ENCODE measurements at places on chromosomes 16 and 17. TPM values are rescaled to one million over a fixed set of nuclear protein-coding genes. Genes with fewer than 3 reads are reported as not detected.

The PYY gene
- total RNA-seq = not detected

The P2RX5 gene
- total RNA-seq = 3.4 TPM

The FOXJ1 gene
- total RNA-seq = not detected

The ADAM11 gene
- total RNA-seq = 2.0 TPM

The MAP2K4 gene
- 6.2 TPM for total RNA-seq

The EFNB3 gene
- total RNA-seq = 0.32 TPM

The PNMT gene
- total RNA-seq = 0.80 TPM

The PRR15L gene
- 111 TPM for total RNA-seq

The DNAH2 gene
- 0.20 TPM for total RNA-seq
